ENCODE measurements at places on chromosomes 2 and 18.

GRCh38 chr2:128732976-128733431 is 414.3 kb upstream of the HS6ST1 start:
- DNase-seq, result peak; percentile 38

GRCh38 chr2:204255526-204255925 is 289.7 kb upstream of the PARD3B start:
- DNase-seq, result no peak

DNA sequence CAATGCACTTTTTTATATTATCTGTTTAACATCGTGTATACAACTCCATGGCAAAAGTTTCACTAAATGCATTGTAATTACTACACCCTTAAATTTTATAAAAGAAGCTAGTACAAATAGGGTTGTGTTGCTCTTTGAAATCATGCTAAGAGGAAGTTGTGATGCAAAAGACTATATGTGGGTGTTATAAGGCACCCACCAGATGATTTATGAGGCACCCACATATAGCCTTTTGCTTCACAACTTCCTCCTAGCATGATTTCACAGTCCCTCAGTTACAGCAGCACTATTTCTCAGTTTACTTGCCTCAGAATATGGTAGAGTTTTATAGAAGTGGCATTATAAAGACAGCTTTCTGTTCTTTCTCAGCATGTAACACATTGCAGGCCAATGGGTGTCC is 277.3 kb upstream of the DOK6 start:
- DNase-seq, result no peak

DNA sequence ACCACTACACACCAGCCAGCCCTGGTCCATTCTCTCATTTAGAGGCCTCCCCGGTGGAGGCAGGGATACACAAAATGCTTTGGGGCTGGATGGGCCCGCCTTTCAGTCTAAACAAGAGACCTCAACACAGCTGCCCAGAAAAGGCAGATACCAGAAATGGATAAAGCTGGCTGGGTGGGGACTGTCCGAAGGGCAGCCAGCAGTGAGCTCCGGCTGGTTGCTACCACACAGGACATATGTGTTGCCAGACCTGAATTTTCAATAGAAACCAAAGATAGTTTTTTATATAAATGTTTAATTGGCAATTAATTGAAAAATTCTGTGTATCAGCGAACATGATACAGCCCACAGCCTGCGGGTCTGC is 1.4 kb downstream of the GPBAR1 start:
- DNase-seq, result no peak

DNA sequence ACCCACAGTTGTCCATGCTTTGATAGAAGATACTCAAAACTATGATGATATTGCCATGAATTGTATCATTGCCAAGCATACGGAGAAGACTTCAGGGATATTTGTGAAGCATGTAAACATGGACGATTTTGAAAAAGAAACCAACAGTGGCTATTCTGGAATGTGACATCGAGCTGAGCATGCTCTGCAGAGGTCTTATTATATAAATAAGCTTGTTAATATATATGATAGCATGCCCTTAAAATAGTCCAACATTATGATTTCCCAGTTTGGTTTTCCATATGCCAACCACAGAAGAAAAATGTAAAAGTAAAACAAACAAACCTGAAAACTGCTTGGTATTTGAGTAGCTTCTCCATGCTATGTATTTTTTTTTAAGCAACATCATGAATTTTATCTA is 159.1 kb downstream of the LNPK start:
- DNase-seq, result no peak

- peak; percentile 9 for DNase-seq
Observed at GRCh38 chr2:236956031-236956618, 129.6 kb upstream of the COPS8 start.

GRCh38 chr2:30030361-30030760 is 109.0 kb upstream of the ALK start:
- no peak for DNase-seq

DNA sequence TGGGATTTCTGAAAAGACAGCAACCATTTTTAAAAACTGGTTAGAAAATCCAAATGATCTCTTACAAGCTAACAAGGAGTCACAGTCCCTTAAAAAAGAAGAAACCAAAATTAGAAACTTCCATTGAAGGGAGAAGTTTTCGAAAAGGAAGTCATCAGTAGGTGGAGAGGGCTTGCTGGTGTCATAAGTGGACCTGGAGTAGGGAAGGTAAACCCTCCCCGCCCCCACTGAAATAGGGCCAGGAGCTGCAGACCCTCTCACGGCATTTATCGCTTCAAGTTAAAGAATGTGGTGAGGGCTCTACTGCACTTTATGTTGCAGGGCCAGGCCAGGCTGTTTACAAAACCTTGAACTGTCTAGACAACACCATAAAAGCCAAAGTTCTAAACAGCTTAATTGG is 2.9 kb downstream of the HOXD11 start:
- peak; percentile 42 for DNase-seq

DNA sequence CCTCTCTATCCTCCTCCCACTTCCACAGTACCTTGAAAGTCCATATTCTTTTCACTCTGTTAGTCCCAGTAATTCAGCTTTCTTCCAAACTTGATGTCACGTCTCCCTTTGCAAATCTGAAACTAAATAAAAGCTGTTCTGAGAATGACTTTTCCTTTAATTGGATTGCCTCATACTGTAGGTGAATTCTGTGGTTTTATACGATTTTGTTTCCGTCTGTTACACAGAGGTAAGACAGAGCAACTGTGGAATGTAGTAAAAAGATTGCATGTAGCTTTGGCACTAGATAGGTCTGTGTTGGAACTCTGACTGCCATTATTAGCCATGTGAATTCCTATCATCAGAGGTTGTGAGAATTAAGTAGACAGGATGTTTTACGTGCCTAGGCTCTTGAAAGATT is 25.9 kb downstream of the MALT1 start:
- no peak for DNase-seq

- DNase-seq, result no peak
Observed at GRCh38 chr18:9849407-9850283, 36.1 kb upstream of the TXNDC2 start.

Measured in NCI-H69 (cell line).